Stimulated activated CD4-positive, alpha-beta T cell treated with anti-CD3 and anti-CD28 coated beads, Interleukin-1b, Interleukin-23, amount 100 ng/mL, for 24 hours (primary cell): ENCODE measurements at places on chromosomes 2 and 18.
A peak's percentile ranks its signal among the peaks of the same experiment; 100 is the strongest.

DNA sequence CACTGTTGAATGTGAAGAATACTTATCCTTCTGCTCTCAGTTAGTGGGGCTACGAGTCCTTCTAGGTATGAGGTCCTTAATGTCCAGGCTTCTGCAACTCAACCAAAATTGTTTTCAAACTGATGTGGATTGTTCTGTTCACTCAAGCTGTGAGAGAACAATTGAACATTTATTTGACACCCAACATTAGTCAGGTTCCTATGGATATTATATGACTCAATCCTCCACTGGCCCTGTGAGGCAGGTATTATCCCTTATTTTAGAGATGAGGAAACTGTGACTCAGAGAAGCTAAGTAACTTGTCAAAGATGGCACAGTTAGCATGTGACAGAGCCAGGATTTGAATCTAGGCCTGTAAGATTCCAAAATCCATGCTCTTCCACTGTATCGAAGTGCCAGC lies 1.2 kb upstream of the LYG2 start:
- no peak for DNase-seq

- DNase-seq = no peak
Observed at GRCh38 chr2:113166187-113166645, 7.6 kb upstream of the PSD4 start.

- DNase-seq = no peak
Observed at GRCh38 chr2:160492401-160493226, 993 bp downstream of the RBMS1 start.

- no peak for DNase-seq
Observed at GRCh38 chr2:221310730-221311129, 261.4 kb downstream of the EPHA4 start.

DNA sequence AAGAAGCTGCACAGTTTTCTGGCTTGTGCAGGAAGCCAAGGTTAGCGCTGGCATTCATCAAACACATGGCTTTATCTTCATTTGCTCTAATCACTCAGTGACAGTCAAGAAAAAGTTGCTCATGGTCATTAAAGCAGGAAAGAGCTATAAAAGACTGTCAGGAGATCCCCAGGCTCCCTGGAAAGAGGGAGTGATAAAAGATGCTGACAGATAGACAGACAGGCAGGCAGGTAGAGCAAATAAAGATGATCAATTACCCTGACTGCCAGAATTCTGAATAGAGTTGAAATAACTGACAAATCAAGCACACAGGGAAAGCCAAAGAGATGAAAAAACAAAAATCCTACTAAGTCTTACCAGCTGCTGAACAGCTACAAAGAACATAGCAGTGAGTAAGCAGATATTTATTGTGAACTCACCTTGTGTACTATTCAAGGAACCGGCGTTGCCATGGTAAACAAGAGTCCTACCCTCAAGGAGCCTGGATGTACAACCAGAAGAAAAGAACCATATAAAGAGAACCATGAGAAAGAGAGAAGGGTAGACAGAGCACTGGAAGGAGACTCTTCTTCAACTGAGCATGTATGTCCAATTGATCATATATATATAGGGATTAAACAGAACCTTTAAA lies 68.0 kb downstream of the RNF152 start:
- no peak for DNase-seq

- no peak for DNase-seq
Observed at GRCh38 chr2:11094021-11094810, 61.1 kb upstream of the SLC66A3 start.

GRCh38 chr18:78006774-78007260 lies 757.2 kb downstream of the GALR1 start:
- no peak for DNase-seq

DNA sequence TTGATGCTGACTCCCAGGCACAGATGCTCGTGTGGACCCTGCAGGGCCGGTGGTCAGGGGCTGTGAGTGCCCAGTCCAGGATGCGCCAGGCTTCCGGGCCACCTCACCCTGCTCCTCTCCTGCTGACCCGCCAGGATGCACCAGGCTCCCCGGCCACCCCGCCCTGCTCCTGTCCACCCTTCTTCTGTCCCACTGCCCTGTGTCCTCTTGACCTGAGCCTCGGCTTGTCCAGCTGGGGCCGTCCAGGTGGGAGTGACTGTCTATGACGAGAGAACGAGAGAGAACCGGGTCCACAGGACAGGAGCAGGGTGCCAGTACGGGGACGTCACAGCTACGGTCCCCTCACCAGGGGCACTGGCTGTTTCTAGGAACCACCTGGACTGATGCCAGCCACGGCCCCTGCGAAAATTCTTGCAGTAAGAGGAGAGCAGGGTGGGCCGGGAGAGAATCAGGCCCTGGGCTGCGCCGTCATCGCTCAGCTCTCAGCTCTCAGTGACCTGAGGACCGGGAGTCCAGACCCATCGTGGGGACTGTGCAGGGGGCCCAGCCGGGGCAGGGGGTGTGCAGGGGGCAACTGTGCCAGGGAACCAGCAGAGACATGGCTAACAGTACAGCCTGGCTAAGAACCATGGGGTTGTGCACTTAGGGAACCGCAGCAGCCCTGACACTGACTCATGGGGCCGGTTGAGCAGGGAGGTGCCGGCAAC lies 12.9 kb upstream of the NFATC1 start:
- DNase-seq = no peak

DNA sequence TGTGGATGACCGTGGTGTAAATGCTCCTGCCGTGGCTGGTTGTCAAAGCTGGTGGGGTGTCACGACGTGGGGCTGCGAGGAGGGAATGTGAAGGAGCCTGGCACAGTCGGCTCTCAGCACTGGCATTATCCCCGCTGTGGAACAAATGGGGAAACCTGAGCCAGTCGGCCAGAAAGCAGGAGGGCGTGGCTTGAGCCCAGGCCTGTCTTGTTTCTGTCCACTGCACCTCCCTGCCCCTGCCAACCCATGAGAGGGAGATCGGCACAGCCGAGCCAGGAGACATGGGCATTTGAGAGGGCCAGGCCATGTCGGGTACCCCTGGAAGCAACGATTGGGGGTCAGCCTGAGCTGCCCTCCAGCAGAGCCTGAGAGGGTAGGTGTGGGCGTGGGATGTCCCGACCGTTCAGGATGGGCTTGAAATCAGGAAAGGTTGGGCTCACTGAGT lies 44.5 kb downstream of the PDIA6 start:
- DNase-seq = no peak

DNA sequence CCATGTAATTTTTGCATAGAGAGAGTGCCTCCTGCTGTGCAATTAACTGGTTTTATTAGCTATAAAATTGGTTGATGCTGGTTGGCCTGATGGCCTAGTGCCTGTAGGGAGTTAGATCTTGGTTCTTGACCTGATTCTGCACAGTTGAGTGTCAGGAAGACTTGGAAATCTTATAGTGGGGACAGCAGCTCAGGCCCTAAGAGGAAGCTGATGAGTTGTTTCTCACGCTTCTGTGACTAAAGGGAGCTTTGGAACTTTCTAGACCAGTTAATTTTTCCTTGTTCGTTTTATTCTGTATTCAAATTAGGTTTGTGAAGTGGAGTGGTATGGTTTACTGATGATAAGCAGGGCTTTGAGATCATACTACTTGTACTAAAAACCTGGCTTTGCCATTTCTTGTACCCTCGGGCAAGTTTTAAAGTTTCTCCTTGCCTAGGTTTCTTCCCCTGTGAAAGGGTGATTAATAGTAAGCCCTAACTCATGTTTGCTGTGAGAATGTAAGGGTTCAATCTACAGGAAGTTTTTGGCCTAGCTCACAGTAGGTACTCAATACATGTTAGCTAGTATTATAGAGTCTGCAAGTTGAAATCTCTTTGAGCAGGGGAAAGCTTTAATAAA lies 82.1 kb downstream of the MAP3K20 start:
- DNase-seq = no peak

GRCh38 chr2:227192491-227192890 lies 28.1 kb downstream of the COL4A3 start:
- no peak for DNase-seq

DNA sequence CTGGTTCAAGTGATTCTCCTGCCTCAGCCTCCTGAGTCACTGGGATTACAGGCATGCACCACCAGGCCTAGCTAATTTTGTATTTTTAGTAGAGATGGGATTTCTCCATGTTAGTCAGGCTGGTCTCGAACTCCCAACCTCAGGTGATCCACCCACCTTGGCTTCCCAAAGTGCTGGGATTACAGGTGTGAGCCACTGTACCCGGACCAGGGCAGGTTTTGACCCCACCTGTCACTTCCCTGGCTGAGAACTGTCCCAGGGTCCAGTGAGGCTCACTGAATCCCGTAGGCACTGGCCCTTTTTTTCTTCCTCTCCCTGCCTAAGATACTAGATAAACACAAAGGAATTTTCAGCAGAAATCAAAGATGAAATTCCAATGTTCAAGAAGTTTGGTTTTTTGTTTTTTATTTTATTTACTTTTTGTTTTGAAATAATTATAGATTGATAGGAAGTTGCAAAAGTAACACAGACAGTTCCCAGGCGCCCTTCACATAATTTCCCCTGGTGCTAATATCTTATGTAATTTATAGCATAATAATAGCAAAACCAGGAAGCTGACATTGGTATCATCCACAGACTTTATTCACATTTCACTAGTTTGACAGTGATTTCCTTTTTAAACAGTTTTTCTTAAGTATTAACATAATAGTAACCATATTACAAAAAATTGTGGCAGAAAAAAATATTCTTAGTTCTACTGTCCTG lies 52.4 kb upstream of the B3GNT7 start:
- DNase-seq = no peak

DNA sequence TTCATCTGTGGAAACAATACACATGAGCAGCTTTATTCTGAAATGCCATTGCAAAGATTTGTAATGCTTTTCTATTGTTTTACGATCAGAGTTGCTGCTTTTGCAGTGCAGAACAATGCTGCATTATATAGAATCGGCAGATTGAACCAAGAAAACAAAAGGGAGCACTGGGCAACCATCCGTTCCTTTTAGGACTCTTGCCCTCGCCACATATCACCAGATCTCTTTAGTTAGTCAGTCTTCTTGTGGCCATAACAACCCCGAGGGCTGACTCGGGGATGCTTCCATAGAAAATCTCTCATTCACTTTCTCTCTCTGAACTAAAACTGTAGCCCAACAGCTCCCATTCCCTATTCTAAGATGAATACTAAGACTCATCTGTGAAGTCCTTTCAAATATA lies 340.4 kb downstream of the NRXN1 start:
- DNase-seq = no peak

GRCh38 chr2:153476816-153477635 lies 1.5 kb downstream of the RPRM start:
- no peak for DNase-seq

DNA sequence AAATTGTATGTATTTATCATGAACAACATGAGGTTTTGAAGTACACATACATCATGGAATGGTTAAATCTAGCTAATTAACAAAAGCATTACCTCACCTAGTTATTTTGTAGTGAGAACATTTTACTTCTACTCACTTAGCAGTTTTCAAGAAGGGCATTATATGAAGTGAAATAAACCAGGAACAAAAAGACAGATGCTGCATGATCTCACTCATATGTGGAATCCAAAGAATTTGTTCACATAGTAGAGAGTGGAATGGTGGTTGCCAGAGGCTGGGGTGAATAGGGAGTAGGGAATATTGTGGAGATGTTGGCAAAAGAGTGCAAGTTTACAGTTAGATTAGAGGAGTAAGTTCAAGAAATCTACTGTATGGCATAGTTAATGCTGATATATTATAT lies 292.0 kb downstream of the ASXL3 start:
- no peak for DNase-seq

GRCh38 chr2:176120364-176121189 lies 1.9 kb upstream of the HOXD9 start:
- no peak for DNase-seq

DNA sequence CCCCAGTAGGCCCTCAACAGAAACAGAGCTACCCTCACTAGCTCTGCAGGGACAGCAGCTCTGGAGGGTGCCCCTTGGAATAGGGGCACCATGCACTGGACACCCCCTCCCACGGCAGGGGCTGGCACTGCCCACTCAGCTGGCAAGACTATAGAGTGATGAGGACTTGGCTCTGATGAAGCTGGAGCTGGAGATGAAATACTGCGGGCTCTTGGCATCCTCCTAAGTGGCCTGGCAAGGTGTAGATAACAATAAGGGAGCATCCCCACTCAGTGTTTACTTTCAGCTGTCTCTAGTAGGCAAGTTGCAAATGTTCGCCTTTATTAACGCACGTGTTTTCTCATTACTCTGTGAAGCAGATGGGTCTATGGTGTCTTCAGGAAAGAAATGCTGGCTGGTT lies 92.7 kb downstream of the PDCL3 start:
- no peak for DNase-seq

GRCh38 chr18:69936191-69936558 lies 11.5 kb downstream of the CD226 start:
- DNase-seq = no peak

DNA sequence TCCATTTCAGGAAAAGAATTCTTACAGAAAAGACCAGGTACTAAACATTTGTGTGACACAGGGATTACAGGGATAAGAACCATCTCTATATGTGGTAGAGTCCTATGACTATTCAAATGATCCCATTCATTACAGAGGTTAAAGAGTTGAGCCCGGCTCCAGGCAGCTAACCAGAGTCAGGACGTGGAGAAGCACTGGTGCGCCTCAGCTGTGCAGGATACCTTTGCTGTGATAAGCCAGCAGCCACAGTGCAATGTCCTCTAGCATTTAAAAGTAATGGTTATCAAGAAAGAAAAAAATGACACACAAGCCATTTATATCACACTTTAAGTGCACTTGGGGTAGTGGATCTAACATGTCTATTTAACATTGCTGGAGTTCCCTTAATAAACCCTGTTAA lies 17.3 kb downstream of the BUB1 start:
- DNase-seq = no peak

- no peak for DNase-seq
Observed at GRCh38 chr2:84631047-84631446, 114.7 kb downstream of the DNAH6 start.

DNA sequence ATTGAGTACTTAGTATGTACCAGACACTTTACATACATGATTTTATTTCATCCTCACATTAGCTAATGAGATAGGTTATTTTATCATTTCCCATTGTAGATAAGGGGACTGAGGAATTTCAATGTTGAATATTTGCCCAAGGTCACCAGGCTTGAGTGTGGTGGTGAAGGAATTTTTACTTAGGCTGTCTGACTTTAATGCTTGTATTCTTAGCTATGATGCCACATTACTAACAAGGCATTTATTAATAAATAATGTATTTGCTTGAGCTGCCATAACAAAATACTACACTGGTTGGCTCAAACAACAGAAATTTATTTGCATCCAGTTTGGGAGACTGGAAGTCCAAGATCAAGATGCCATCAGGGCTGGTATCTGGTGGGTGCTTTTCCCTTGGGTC lies 250.9 kb downstream of the GPD2 start:
- no peak for DNase-seq

- no peak for DNase-seq
Observed at GRCh38 chr18:1585881-1586488, 681.3 kb downstream of the ADCYAP1 start.

GRCh38 chr2:39377226-39377939 lies 59.7 kb downstream of the MAP4K3 start:
- DNase-seq = no peak

- peak; percentile 63 for DNase-seq
Observed at GRCh38 chr2:239267288-239267951, 133.4 kb downstream of the HDAC4 start.

DNA sequence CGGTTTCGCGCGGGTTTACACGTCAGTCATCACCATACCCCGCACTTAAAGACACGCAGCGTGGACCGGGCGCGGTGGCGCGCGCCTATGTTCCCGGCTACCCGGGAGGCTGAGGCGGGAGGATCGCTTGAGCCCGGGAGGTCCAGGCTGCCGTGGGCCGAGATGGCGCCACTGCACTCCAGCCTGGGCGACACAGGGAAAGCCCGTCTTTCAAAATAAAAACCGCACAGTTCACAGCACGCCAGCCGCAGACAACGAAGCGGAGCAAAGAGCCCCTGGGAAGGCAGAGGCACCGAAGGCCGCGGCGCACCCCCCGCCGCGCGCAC lies 328 bp downstream of the DTYMK start:
- no peak for DNase-seq
